ENCODE measurements at places on chromosomes 3 and 15.

DNA sequence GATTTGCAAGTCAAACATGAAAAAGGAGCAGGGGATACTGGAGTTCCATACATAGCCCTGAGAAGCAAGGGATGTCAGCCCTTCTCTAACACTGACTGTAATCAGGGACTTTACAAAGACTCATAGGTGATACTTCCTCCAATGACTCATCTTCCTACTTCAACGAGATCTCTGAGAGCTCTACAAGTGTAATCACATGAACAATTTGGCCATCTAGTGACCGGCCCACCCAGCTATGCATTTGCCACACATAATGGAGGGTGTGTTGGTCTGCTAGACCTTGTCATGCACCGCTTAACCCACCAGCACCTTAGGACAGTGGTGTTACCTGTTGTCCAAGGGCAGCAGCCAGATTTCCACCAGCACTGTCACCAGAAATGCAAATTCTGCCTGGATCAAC, 75.3 kb downstream of the NCEH1 start:
- DNase-seq = no peak

GRCh38 chr15:61118885-61119284, 110.2 kb downstream of the RORA start:
- DNase-seq = no peak

DNA sequence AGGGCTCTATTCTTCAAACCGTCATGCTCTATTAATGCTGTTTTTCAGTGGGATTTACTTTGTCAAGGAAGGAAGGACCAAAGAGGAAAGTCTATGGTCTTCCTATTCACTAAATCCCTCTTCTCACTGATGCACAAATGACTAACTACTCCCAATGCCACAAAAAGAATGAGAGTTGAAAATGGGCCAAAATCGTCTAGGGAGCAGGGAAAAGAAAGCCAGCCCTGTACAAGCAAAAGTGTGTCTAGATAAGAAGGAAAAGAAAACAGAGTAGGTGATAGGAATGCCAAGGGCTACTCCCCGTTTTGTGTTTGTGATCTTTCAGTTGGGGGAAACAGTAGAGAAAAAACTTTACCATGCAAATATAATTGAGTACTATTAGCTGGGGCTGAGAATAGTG, 97.2 kb upstream of the TMCO5A start:
- no peak for DNase-seq

- no peak for DNase-seq
These were observed 7.3 kb downstream of the ARL6IP5 start for GRCh38 chr3:69092030-69092516.

- no peak for DNase-seq
These were observed 538.9 kb upstream of the GRM7 start for GRCh38 chr3:6321999-6322398.

DNA sequence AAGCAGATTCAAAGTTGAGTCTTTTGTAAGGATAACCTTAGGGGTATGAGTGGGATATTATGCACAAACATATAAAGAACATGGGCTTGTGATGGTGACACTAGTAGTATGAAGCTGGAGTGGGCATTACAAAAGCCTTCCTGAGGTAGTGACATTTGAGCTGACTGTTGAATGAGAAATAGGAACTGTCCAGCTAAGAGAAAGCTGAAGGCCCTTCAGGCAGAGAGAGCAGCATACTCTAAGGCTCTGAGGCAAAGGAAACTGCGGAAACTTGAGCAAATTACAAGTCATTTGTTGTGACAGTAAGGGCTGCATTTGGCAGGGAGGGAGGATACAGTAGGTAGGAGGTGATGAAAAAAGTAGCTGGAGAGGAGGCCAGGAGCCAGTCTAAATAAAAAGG, 190.7 kb upstream of the CD96 start:
- no peak for DNase-seq

GRCh38 chr15:24861014-24861690, 93.6 kb upstream of the SNRPN start:
- no peak for DNase-seq

GRCh38 chr3:15108082-15108545, 9.2 kb upstream of the RBSN start:
- peak; percentile 77 for DNase-seq

Measured in stimulated activated CD4-positive, alpha-beta T cell treated with anti-CD3 and anti-CD28 coated beads, Interleukin-2, amount 100 ng/mL, for 48 hours (primary cell).